ENCODE measurements at places on chromosomes 7 and 10. TPM values are rescaled to one million over a fixed set of nuclear protein-coding genes. Genes with fewer than 3 reads are reported as not detected.

DLX6 gene
- not detected for total RNA-seq

SVIL gene
- total RNA-seq = 100 TPM

SPDYE11 gene
- not detected for total RNA-seq

PTPN20 gene
- total RNA-seq = 0.74 TPM

IFIT2 gene
- total RNA-seq = 3.8 TPM

PNLIPRP3 gene
- not detected for total RNA-seq

STK32C gene
- 18.3 TPM for total RNA-seq

HOXA5 gene
- total RNA-seq = 15.3 TPM

MMP21 gene
- total RNA-seq = 0.29 TPM

OGDHL gene
- total RNA-seq = not detected

ALOX5 gene
- 36.8 TPM for total RNA-seq

- no peak for DNase-seq
Measured at GRCh38 chr10:121326905-121327304, 271.3 kb downstream of the FGFR2 start.

- DNase-seq = no peak
Measured at GRCh38 chr7:110962374-110962773, 128.6 kb upstream of the LRRN3 start.

GRCh38 chr7:126411032-126411820, 841.5 kb downstream of the GRM8 start:
- no peak for DNase-seq

DNA sequence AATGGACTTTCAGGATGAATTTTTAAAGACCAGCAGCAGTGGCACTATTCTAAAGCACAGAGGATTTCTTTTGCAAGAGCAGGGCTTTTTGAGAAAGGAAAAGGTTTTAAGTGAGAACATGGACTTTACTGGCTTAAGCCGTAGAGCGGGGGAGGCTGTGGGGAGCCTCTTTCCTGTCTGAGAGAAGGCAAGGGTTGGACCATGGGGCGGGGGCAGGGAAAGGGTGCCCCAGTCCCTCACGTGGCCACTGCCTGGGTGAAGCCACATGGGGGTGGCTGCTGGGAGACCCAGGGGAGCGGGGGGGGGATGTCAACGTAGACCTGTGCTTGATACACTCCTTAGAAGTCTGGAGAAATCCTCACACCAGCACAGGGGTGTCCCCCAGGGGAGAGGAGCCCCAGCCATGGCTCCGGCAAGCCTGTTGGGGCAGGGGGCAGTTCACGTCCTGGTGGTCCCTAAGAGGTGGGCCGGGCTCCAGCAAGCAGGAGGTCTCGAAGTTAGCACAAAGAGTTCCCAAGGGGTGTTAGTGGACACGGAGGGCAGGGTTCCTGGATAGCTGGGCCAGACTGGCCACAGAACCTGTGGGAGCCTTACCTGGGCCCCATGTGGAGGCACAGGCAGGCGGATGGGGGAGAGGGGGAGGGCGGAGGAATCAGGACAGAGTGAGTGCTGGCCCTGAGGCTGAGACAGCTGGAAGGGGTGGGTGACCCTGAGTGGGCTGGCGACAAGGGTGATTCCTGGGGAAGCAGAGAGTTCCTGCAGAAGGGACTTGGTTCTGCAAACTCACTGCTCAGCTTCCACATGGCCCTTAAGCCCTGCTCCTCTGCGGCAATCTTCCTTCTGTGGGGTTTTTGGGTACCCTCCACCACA, 36.9 kb upstream of the ELFN1 start:
- no peak for DNase-seq

GRCh38 chr7:66970310-66970709, 25.1 kb downstream of the SBDS start:
- peak; percentile 65 for DNase-seq

DNA sequence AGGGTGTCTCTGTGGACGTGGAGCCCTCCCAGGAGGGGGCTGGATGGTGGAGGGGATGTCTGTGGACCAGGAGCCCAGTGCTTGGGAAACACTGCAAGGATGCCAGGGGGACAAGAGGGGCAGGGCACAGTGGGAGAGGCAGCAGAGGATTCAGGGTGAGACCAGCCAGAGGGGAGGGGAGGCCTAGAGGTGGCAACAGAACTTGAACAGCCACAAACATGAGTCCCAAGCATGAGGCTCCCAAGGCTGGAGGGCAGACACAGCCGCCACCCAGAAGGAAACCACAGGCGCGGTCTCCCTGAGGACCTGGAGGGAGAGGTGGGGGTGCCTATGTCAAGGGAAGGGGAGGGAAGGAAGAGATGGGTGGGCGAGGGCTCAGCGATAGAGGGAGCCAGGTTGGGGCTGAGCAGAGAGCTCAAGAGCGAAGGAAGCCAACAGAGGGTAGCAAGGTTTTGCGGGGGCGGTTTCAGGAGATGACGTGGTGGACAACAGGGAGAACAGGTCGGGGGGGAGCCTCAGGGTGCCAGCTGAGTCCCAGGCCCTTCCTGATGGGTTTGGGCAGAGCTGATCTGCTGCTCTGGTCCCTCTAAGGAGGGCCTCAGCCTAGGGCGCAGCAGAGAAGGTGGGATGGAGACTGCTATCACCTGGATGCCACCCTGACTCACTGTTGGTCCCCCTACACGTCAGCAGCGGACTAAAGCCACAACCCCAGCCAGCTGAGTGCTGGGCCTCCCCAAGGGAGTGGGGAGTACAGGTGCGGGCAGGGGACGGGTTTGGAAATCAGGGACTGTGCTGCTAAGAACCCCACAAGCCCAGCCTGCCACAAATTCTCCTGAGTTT, 6.7 kb upstream of the PILRA start:
- peak; percentile 81 for DNase-seq

DNA sequence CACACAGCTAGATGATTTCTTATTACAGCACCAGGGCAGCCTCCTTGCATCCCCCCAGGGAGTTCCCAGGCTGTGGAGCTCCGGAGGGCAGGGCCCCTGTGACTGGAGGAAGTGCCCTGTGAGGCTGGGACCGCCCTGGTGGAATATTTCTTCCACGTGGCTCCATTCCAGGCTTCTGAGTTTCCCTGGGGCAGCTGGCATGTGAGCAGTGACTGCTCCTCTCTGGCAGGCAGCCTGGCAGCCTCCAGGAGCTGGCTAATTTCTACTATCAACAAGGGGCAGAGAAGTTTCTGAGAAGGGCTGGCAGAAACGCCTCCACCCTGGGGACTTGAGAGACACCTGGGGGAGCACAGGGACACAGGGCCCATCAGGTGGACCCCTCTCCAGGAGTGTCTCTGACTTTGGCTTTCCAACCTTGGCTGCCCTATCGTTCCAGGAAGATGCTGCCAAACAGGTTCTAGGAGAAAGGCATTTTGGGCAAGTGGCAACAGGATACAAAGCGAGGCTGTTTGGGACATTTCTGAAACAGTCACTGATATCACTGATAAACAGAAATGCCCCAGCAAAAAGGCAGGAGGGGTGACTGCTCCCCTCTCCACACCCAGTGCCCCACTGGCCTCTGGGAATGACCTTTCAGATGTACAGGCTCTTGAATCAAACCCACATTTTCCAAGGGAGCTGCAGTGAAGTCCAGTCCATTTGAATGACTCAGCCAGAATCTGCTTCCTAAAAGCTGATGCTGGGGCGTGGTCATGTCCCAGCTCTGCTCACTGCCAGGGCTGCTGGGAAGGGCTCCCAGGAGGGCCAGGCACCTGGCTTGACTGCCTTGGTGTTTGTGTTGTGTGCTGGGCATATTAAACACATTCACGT, 16.1 kb downstream of the MYOF start:
- DNase-seq = peak; percentile 94

GRCh38 chr7:146670532-146670931, 553.9 kb downstream of the CNTNAP2 start:
- DNase-seq = no peak

DNA sequence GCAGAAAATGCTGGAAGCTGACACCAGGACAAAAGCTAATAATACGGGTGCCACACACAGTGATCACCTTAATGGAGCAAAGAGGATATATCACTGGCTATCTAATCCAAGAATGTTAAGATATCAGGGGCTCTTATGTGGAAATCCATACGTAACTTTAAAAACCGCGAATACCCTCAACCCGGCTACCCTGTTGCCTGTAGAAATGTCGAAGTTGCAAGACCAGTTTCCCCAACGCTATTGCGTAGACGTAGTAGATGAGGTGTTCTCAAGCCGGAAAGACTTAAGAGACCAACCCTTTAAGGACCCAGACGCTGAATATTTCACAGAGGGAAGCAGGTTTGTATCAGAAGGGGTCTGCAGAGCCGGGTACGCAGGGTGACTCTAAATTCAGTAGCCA, 7.9 kb upstream of the CYREN start:
- DNase-seq = no peak

GRCh38 chr10:118669020-118669791, 73.8 kb upstream of the PRLHR start:
- peak; percentile 64 for DNase-seq

- no peak for DNase-seq
Measured at GRCh38 chr10:133116455-133116854, 28.7 kb downstream of the ADGRA1 start.

DNA sequence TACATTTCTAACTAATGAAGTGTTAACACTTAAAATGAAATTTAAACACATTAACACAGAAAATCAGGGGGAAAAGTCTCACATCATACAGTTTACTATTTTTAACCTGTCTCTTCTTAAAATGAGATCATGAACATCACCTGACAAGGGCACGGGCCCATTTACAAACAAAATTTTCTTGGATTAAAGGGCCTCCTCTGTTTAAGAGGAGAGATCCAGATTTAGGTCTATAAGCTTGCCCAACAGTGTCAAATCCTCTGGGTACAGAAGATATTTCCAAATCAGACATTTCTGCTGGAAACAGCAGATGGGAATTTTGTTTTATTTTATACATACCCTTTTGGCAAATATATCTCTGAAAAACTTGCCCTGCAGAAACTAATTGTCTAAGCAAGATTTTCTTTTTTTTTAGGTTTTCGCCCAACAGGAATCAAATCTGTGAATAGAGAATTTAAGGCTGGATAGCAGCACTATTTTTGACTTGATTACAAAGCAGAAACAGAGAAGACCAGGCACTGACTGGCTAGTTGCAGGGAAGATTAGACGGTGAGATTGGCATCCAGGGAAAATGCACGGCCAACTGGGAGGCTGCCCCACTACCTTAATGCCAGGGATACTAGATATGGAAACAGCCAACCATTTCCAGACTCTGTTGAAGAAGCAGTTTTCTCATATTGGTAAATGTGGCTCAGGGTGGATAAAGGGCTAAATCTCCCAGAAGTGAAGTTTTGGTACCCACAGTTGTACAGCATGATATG, 173.4 kb downstream of the LRRN3 start:
- DNase-seq = no peak

GRCh38 chr7:55207436-55208125, 157.6 kb upstream of the LANCL2 start:
- no peak for DNase-seq

DNA sequence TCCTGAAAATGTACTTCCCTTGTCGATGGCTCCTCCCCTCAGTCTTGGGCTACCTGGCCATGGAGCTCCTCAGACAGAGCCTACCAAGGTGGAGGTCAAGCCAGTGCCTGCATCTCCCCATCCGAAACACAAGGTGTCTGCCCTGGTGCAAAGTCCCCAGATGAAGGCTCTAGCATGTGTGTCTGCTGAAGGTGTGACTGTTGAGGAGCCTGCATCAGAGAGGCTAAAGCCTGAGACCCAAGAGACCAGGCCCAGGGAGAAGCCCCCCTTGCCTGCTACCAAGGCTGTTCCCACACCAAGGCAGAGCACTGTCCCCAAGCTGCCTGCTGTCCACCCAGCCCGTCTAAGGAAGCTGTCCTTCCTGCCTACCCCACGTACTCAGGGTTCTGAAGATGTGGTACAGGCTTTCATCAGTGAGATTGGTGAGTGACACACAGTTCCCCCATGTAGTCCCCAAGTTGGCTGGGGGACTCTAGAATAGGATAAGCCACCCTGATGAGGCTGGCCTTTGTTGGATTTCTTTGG, 8.8 kb downstream of the PPRC1 start:
- no peak for DNase-seq

GRCh38 chr10:84191106-84191505, 3.2 kb upstream of the CDHR1 start:
- DNase-seq = no peak

DNA sequence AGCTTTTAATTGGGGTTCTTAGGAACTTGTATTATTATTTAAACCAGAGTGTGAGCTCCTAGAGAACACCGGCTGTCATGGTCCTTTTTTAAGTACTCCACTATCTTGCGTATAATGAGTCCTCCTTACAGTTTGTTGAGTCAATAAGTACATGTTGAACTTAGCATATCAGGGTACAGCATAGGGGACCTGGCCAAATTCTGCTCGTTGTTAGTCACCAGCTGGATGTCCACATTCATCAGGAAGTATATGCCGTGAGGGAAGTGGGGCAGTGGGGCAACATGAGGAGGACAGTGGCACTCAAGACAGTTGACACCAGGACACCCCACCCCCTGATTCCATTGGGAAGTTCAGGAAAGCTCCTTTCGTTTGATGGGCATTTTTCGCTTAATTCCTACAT, 16.6 kb downstream of the RPP30 start:
- no peak for DNase-seq

DNA sequence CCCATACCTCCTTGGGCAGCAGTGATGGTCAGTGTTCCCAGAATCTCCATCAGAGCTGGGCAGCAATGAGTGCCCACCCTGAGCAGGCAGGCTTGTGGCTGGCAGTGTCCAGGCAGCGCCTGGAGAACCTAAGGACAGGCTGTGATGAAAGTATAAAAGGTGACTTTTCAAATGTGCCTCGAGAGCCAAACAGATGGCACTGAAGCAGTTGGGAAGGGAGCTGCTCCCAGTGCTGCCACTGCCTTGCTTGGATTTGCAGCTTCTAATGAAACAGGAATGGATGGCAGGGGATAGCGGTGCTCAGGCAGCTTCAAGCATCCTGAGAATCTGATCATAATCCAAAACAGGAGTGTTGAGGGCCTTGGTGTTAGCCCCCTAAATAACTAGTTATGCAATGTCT, 179.8 kb upstream of the AOAH start:
- DNase-seq = no peak

DNA sequence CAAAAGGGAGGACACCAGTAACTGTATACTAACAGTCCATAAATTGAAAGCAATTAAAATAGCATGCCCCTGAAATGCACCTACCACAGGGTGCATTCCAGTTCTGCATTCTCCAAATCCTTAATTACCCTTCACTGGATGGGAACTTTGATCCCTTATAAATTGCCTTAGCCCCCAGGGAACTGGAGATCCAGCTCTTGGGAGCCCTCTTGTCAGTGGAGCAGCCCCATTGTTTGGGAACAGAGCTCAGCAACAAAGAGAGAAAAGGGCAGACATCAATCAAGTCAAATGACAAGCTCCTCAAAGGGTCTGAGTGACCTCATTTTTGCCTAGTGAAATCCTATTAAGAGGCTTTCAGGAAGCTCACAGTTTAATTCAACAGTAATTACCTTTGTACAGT, 472.6 kb downstream of the XPNPEP1 start:
- DNase-seq = no peak
